Activated CD4-positive, alpha-beta T cell treated with anti-CD3 and anti-CD28 coated beads, Interleukin-2, amount 50 U/mL, for 48 hours (primary cell): ENCODE measurements at places on chromosomes 3 and 15.
A peak's percentile ranks its signal among the peaks of the same experiment; 100 is the strongest.

DNA sequence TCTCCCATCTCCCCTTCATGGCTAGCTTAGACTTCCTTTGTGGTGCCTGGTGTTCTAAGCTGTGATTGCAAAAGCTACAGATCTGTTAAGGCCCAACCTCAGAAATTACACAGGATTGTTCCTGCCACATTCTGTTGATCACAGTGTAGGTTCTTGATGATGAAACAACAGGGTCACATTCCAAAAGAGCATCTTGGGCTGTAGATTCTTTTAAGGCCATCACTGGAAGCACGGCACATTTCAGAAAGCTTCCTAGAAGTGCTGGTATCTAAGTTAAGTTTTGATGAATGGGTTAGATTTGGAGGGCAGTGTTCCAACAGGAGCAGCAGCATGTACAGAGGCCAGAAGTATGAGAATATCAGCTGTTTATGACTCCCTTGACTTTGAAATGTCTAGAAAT lies 107.5 kb upstream of the SKOR1 start:
- no peak for DNase-seq

DNA sequence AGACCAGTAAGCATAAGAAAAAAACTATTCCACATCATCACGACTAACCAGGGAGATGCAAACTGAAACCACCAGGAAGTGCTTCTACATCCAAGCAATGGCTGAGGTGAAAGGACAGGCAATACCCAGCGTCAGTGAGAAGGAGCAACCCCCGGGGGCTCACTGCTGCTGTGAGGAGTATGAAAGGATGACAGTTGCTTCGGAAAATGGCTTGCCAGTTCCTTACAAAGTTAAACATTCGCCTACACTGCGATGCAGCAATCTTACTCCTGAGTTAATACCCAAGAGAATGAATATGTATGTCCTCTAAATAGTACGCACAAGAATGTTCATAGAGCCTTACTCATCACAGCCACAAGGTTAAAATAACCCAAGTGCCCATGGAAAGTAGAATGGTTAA lies 13.3 kb upstream of the PLXNA1 start:
- DNase-seq = no peak

- DNase-seq = no peak
Observed at GRCh38 chr3:126955004-126955790, 27.7 kb upstream of the PLXNA1 start.

DNA sequence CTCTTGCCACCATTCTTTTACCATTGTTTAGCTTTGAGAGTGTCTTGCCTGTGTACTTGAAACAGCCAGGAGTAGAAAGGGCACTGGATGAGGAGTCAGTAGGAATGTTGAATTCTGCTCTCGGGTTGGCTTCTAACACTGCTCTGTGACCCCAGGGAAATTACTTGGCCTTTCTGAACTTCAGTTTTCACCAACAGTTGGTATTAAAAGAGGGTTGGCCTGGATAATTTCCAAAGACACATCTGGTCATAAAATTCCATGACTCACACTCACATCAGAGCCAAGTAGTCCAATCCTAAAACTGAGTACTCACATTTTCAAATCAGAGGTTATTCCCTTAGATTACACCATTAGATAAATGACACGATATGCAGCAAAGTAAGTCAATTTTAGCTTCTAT lies 141.6 kb downstream of the ECT2 start:
- DNase-seq = no peak

GRCh38 chr3:184126006-184126405 lies 9.2 kb upstream of the EIF2B5 start:
- DNase-seq = no peak

DNA sequence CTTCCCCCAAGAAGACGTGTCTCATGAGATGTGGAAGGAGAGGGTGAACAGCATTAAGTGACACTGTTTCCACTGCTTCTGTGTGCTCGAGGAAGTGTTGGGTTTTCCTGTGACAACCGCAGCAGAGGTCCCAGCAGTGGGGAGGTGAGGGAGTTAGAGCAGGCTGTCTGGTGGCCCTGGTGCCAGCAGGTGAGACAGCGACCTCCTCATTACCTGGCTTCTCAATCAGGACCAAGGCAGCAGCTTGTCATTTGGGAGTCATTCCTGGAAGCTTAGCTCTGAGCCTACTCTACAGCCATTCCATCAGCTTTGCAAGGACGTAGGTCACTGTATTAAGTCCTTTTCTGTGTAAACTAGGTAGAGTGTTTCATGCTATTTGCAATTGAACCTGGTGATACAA lies 63.3 kb upstream of the RGMA start:
- DNase-seq = no peak

DNA sequence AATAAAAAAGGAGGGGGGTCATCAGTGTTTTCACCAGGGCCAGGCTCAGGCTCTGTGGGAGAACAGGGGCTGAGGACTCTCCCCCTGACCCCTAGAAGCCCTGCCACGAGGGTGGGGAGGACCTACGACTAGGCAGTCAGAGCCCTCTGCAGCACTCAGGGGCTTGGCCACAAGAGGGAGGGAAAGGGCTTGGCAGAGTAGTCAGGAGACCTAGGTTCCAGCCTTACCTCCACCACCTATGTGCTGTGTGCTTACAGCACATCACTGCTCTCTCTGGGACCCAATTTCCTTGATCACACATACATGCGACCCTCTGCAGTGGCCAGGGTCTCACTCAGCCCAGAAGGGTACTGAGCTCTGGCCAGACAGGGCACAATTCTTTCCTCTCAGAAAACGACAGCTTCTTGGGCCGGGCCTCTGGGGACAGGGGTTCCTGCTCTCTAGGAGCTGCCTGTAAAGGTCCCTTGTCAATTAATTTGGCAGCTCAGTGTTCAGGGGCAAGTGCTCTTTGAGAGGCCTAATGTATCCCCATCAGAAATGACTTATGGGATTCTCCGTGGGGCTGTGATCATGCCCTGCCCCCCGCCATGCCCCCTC lies 16.4 kb upstream of the SKIC8 start:
- DNase-seq = no peak

- DNase-seq = no peak
Observed at GRCh38 chr3:194271460-194272035, 79.6 kb downstream of the CPN2 start.

GRCh38 chr3:50347187-50347813 lies 1.8 kb upstream of the ZMYND10 start:
- DNase-seq = peak; percentile 71

GRCh38 chr3:113548501-113548900 lies 16.1 kb downstream of the SIDT1 start:
- no peak for DNase-seq

DNA sequence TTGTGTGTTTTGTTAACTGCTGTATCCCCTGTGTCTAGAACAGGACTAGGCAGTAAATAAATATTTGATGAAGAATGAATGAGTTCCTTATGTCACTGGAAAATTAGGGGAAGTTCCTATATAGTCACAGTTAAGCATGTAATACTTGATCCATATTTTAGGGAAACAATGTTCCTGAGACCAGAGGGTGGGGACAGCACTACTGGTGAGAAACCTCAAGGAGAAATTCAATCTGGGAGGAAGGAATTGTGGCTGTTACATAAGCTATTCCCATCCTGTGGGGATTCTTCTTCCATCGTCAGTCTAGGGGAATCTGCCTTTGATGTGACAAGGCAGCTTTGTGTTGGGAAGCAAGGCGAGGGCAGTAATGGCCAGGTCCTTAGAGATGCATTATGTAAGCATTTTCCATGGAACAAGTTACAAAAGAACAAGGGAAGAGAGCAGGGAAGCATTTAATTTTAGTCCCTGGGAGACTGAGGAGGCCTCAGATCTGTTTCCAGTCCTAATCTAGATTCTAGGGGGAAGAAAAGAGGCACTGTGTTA lies 219.3 kb upstream of the TTC14 start:
- DNase-seq = no peak

- no peak for DNase-seq
Observed at GRCh38 chr15:60399931-60400330, 2.1 kb upstream of the ANXA2 start.

DNA sequence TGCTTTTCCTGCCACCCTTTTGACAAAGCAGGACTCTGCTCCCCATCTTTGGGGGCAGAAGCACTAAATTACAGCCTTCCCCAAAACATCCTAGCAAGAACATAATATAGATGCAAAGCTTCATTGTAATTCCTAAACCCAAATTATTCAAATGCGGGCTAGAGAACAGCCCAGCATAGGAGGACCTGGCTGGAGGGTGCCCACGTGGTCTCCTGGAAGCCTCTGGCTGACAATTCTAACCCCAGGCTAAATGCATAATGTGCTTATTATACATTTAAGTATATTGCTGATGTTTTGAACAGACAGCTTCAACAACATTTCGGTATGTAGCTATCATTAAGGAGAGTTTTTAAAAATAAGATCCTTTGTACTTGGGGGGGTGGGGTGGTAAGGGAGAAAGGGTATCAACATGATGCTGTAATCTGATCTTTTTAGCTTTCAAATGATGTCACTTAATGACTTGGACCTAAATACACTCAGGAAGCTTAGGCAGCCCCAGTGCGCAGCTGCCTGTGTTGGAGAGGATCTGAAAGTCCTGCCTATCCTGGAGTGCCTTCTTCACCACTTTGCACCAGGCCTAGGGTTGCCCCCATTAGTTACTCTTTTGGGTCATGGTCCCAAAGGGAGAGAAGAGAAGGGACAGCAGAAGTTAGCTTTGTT lies 57.2 kb upstream of the USP3 start:
- DNase-seq = no peak

DNA sequence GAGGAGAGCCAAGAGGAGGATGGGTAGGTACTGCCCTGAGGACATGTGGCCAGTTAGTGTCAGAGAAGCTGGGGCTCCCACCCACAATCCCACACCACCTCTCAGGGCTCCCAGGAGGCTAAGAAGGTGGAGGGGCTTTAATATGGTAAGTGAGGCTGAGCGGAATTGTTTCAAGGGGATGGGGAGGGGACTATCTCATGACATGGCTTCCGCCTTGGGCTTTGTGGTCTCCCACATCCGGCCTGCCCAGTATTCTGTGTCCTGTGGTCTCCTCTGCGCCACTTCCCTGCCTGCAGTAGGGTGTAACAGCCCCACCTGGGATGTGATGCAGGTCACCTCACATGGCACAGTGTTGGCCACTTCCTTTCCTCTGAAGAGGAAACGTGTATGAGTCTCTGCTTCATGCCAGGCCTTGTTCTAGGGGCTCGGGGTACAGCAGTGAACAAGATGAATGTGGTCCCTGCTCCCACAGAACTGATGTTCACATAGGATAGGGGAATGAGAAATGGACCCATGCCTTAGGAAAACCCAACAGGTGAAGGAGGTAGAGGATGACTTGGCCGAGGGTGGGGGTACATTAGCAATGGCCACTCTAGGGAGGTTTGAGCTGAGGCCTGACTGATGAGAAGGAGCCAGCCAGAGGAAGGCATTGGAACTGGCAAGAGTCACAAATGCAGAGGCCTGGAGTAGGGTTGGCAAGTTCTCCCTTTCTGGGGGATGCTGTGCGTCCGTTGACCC lies 3.2 kb downstream of the NEIL1 start:
- peak; percentile 75 for DNase-seq

GRCh38 chr3:24191801-24192403 lies 246.8 kb downstream of the NR1D2 start:
- no peak for DNase-seq

DNA sequence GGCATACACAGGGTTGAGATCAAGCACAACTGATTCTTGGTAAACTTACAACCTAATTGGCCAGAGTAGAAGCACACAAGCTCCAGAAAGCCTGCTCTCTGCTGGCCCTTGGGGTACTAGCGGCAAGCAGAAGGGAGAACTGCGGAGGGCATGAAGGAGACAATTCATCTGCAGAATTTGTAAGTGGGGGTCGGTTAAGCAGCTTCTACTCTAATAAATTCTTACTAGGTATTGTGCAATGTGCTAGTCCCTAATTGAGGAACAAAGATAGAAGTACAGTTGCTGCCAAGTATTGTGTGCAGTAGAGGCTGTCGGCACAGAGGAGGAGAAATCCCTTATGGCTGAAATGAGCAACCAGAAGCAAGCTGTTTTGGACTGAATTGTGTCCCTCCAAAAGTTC lies 91.2 kb upstream of the VEPH1 start:
- DNase-seq = no peak

DNA sequence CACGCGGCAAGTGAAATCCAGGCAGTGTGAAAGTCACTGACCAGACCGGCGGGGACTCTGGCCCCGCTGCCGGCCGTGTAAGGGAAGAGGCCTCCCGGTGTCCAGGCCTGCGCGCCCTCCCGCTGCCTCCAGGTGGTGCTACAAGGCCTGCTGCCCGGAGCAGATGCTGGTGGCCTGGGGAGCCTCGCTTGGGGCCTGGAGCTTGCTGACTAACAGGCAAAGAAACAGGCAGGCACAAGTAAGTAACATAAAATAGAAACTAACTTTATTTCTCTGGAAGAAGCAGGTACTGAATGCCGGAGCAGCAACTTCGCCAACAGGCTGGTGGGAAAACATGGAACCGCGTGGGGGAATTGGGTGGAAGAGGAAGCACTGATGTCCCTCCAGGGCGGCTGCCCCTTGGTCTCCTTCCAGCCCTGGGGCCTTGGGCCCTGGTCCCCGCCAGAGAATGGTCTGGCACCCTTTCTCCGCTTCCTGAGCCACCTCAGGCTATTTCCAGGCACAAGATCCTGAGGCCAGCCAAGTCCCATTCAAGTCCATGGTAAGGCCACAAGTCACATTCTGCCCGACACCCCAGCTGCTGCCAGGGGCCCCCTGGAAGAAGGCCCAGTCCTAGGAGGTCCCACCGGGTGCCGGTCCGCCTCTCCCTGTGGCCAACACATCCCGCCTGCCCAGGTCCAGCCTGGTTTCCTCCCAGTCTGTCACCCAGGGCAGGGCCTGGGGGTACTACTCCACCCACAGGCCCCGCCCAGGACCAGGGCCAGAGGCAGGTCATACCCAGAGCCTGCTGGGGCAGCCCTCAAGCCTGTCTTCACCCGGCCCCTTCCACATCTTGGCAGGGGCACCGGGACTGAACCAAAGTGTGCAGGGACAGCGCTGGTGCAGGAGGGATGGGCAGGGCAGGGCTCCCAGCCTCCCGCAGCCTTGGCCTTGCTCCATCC lies 45.0 kb downstream of the TNK2 start:
- peak; percentile 81 for DNase-seq

GRCh38 chr3:188646592-188646991 lies 492.6 kb downstream of the LPP start:
- no peak for DNase-seq

GRCh38 chr3:67854663-67855062 lies 200.3 kb upstream of the SUCLG2 start:
- no peak for DNase-seq

- no peak for DNase-seq
Observed at GRCh38 chr3:64067506-64068346, 44.4 kb upstream of the PSMD6 start.

DNA sequence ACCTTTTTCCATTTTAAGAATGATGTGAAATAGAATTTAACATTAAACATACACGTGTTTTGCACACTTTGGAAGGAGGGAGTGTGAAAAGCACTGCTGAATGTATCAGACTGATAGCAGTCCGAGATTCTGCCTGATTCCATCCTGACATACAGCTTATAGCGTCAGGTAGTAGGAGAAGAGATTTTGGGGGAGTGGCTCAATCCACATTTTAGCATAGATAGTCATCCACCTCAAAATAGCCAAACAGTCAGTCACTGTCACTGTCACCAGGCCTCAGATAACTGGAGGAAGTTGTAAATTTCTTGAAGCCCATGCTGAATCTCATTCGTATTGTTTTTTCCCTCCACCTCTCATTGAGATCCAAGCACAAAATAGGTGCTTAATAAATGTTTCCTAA lies 35.4 kb upstream of the ARHGEF26 start:
- DNase-seq = no peak
